HT-29 (cell line): ENCODE measurements at places on chromosomes 6 and 20. TPM values are rescaled to one million over a fixed set of nuclear protein-coding genes. Genes with fewer than 3 reads are reported as not detected.

Gene SLC13A3
- total RNA-seq = not detected in 2 replicates

DNA sequence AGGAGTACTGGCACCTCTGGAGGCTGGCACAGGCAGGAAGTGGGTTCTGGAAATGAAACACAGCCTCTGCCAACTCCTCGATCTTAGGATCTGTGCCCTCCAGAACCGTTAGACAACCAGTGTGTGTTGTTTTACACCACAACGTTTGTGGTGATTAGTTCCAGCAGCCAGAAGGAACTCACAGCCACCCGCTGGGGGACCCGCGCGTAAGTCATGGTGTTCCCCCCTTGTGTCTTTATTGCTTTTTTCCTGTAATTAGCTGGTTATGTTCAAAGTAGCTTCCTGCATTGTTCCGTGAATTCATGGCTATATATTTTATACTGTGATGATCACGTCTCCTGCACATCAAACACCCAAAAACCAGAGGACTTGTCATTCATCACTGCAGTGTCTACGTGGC lies 117.4 kb downstream of the RNASET2 start:
- no peak for DNase-seq

DNA sequence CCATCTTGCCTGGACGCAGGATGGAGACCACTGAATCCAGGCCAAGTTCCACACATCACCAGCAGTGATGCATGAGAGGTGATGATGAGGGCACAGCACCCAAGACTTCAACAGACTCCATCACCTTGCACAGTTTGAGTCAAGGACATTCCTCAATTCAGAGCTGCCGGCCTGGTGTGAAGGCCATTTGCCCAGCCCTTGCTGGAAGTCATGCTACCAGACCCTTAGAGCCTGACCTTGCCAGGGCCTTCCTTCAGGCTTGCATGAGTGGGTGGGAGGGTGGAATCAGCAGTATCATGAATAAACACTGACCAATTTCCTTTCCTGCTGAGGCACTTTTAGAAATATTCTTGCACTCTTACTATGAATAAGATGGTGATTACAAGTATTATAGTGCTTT lies 130.2 kb upstream of the SSTR4 start:
- no peak for DNase-seq

DNA sequence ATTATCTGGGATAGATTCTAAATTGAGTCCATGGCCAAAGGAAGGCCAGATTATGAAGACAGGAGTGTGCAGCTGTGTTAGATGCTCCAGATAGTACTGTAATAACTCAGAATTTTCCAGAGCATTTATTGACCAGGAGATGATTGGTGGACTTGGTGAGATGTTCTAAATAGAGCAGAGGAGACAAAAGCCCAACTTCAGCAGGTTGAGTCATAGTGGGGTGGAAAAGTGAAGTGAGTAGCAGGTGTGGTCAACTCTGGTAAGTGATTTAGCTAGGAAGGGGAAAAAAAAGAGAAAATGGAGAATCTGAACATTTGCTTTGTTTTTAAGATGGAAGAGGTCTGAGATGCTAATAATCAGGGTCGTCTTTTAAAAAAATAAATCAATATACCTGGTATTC lies 227.4 kb downstream of the TMEM200A start:
- DNase-seq = no peak

GRCh38 chr6:11824986-11825385 lies 46.4 kb upstream of the ADTRP start:
- DNase-seq = no peak

GRCh38 chr6:97850458-97851212 lies 567.6 kb upstream of the MMS22L start:
- no peak for DNase-seq

GRCh38 chr6:4812068-4812467 lies 35.9 kb downstream of the CDYL start:
- DNase-seq = no peak

- DNase-seq = no peak
These were observed 62.5 kb downstream of the EPB41L2 start for GRCh38 chr6:131000544-131000943.

Gene DCBLD1
- 18.8 and 24.4 TPM in 2 replicates for total RNA-seq

GRCh38 chr6:22064558-22064957 lies 232.3 kb downstream of the PRL start:
- no peak for DNase-seq

- no peak for DNase-seq
These were observed at the start of gene LAMA2 for GRCh38 chr6:128882991-128883611. Gene LAMA2, plus strand, starts transcription at chr6:128883138. Its CDS starts 108 bp downstream, at chr6:128883246.

GRCh38 chr6:3455569-3456394 lies 1.1 kb downstream of the SLC22A23 start:
- peak; percentile 30 for DNase-seq

- peak; percentile 33 for DNase-seq
These were observed 262.1 kb downstream of the DLL1 start for GRCh38 chr6:170028629-170029345.

GRCh38 chr6:73560182-73560732 lies 39.4 kb upstream of the EEF1A1 start:
- no peak for DNase-seq

GRCh38 chr6:23696992-23697391 lies 429.0 kb upstream of the NRSN1 start:
- no peak for DNase-seq

- no peak for DNase-seq
These were observed 51.1 kb downstream of the LY86 start for GRCh38 chr6:6639572-6639971.

Gene ZSCAN26
- total RNA-seq = 1.0 and 3.2 TPM in 2 replicates

Gene COL20A1
- total RNA-seq = 0.08 and 0.33 TPM in 2 replicates

- DNase-seq = no peak
These were observed 24.1 kb upstream of the SRF start for GRCh38 chr6:43146709-43147688.

- no peak for DNase-seq
These were observed 29.8 kb downstream of the FAM83B start for GRCh38 chr6:54876365-54876764.

DNA sequence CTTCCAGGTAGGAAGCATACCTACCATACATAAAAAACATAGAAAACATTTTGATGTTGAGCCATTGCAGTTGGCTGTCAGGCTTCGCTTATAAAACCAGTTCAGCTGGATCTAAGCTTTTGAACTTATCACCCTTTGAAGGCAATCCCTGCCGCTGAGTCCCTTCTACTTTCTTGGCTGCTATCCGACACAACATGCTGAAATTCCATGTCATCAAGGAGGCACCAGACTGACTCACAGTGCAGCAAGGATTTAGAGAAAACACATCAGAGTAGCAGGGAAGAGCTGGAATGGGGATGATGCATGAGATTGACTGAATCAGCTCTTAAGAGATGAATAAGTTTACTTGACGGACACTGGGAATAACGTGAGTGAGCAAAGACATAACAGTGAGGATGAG lies 135.0 kb upstream of the MAN1A1 start:
- peak; percentile 74 for DNase-seq

DNA sequence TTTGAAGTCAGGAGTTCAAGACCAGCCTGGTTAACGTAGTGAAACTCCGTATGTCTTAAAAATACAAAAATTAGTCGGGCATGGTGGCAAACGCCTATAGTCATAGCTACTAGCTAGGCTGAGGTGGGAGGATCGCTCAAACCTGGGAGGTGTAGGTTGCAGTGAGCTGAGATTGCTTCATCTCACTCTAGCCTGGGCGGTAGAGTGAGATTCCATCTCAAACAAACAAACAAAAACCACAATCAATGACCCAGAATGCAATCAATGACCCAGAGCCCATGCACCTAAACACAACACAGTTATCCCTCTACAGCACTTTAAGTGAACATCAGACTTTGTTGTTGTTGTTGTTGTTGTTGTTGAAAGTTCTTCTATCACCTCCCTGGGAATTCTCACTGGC lies 77.9 kb downstream of the MYB start:
- DNase-seq = peak; percentile 77
